SJSA1 (cell line): ENCODE measurements at places on chromosomes 6 and 20. TPM values are rescaled to one million over a fixed set of nuclear protein-coding genes. Genes with fewer than 3 reads are reported as not detected.

The MEI4 gene
- total RNA-seq: not detected in 2 replicates

GRCh38 chr6:125899726-125900182, 56.8 kb upstream of the HINT3 start:
- no peaks in the 10 kb centered on the region for H3K36me3 ChIP-seq
- H3K4me1 ChIP-seq: no peaks in the 10 kb centered on the region
- no peaks in the 10 kb centered on the region for H3K27me3 ChIP-seq
- no peak overlapping the region for H3K4me3 ChIP-seq

The RIMS1 gene
- total RNA-seq: 0.08 TPM in 1 of 2 replicates, not detected in the other

DNA sequence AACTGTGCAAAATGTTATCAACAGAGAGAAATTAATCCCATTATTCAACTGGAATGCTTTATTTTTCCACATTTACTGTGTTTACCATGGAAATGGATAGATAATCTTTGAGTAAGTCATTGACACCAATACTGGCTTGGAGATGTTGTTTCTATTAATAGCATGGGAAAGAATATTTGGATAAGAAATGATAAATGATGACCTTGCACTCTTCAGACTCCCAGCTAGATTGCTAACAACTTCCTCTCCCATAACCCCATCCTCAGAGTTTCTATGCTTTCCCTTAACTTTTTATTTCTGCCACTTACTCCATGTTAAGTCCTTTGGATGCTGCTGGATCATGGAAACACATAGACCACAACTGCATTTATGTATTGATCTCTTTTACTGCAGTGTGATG, 182.5 kb downstream of the FNDC1 start:
- H3K36me3 ChIP-seq: no peaks in the 10 kb centered on the region
- no peak for DNase-seq
- H3K27ac ChIP-seq: no peak overlapping the region
- H3K4me3 ChIP-seq: no peak overlapping the region
- H3K4me1 ChIP-seq: no peaks in the 10 kb centered on the region
- H3K27me3 ChIP-seq: no peaks in the 10 kb centered on the region

The MOXD1 gene
- 24.8 and 37.3 TPM in 2 replicates for total RNA-seq
